ENCODE measurements at places on chromosomes 13 and 19.

DNA sequence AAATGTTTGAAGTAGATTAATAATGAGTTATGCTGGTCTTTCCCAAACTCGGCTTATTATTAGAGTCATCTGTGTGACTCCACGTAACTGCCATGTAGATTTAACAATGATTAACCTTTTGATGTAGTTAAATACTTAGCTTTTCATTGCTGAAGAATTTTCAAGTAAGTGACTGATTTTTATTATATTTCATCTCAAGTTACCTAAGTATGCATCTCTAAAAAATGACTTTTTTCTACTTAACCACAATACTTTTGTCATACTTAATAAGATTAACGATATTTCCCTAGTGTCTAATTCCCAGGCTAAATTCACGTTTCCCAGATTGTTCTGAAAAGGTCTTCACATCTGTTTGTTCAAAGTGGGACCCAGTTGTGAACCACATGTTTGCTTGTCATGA is 17.8 kb downstream of the BIVM start:
- DNase-seq = no peak

- DNase-seq = no peak
These were observed 1494.9 kb upstream of the MIR17HG start for GRCh38 chr13:89852570-89852969.

- DNase-seq = no peak
These were observed 5.4 kb downstream of the PNPLA6 start for GRCh38 chr19:7540761-7541474.

- DNase-seq = no peak
These were observed 2.8 kb upstream of the SPRYD7 start for GRCh38 chr13:49938921-49939320.

GRCh38 chr13:76385586-76385985 is 500.6 kb downstream of the KCTD12 start:
- no peak for DNase-seq
